ENCODE measurements at places on chromosomes 5 and 9. TPM values are rescaled to one million over a fixed set of nuclear protein-coding genes. Genes with fewer than 3 reads are reported as not detected.

DNA sequence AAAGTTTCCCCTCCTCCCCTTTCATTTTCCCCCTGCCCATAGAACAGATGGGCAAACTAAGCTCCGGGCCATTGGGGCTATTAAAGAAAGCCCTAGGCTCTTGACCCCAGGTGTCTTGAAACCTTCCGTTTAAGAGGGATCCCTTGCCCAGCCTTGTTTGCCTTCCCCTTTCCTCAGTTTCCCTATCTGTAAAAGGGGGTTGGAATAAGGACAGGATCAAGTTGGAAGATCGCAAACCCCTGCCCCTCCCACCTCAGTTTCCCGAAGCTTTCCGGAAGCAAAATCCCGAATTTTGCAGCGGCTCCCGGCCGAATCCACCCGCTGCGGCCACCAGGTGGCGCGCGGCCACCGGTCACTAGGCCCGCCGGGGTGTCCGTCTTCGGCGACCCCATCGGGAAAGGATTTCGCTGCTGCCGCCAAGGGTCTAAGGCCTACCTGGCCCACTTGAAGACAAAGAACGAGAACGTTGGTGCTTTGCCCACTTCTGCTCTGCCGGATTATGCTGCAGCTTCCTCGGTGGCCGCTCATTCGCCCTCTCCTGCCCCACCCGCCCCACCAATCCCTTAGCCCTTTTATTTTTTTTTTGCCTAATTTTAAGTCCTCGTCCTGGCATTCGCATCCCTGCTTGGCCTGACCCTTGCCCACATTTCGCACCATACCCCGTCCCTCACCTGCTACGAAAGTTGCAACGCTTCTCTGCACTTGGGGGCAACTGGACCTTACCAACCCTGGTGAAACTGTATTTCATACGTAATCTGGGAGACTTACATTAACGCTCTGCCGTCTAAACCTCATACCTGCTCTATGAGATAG is 962 bp upstream of the NR6A1 start:
- no peaks in the 10 kb centered on the region for H3K36me3 ChIP-seq
- no peaks in the 10 kb centered on the region for H3K27me3 ChIP-seq
- H3K27ac ChIP-seq = peak overlapping the region; percentile 88

DNA sequence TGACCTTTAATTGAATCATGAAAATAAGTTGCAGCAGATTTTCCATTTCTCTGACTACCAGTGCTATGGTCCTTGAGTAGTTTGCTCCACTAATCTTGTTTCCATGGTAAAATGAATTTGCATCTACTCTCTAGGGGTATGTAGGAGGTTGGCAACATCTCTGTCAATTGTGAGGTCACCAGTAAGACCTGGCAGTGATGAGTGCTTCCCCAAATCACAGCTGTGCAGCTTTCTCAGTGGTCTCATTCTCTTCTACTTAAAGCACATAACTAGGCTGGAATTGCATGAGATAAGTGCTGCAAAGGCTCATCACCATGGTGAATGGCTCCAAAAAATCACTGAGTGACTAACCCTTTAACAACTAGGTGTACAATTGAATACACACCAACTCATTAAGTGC is 36.3 kb downstream of the ADAMTS19 start:
- no peaks in the 10 kb centered on the region for H3K4me1 ChIP-seq
- H3K27me3 ChIP-seq = no peaks in the 10 kb centered on the region
- no peak overlapping the region for H3K27ac ChIP-seq

- no peaks in the 10 kb centered on the region for H3K27me3 ChIP-seq
- no peak overlapping the region for H3K27ac ChIP-seq
Measured at GRCh38 chr5:33490071-33490665, 49.4 kb downstream of the TARS1 start.

DNA sequence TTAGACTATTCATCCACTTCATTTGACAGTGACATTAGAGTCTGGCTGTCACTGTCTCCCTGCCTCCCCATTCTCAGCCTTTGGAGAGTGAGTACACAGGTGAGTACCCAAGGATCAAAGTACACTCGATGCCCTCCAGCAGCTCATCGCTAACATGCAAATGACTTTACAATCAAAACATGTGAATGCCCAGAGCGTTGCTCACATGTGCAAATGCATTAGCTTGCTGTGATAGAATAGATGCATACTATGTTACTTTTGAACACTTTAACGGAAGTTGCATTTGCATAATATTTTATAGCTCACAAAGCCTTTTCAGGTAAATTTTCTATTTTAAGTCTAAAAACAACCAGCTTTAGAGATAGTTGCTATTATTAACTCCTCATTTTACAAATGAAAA is 107.6 kb downstream of the SYK start:
- no peak for DNase-seq
- no peaks in the 10 kb centered on the region for H3K4me1 ChIP-seq
- H3K4me3 ChIP-seq = no peak overlapping the region
- no peaks in the 10 kb centered on the region for H3K27me3 ChIP-seq
- no peaks in the 10 kb centered on the region for H3K36me3 ChIP-seq

The IL13 gene
- total RNA-seq = not detected

The TEX48 gene
- not detected for total RNA-seq

DNA sequence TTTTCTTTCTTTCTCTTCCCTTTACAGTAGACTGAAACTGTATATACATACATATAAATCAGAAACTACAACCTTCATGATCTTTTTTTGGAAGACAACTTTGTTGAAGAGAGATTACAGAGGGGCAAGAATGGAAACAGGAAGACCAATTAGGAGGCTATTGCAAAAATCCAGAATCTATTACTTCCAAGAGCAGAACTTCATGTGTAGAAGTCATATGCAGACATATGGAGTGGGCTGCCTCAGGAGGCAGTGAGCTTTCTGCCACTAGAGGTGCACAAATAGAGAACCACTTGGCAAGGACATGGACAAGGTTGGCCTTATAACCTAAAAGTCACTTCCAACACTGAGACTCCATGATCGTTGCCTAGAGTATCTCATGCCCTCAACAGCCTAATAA is 157.8 kb upstream of the NR4A3 start:
- no peaks in the 10 kb centered on the region for H3K36me3 ChIP-seq
- no peaks in the 10 kb centered on the region for H3K27me3 ChIP-seq
- DNase-seq = no peak
- H3K4me1 ChIP-seq = peaks cover 6% of the 10 kb centered on the region

DNA sequence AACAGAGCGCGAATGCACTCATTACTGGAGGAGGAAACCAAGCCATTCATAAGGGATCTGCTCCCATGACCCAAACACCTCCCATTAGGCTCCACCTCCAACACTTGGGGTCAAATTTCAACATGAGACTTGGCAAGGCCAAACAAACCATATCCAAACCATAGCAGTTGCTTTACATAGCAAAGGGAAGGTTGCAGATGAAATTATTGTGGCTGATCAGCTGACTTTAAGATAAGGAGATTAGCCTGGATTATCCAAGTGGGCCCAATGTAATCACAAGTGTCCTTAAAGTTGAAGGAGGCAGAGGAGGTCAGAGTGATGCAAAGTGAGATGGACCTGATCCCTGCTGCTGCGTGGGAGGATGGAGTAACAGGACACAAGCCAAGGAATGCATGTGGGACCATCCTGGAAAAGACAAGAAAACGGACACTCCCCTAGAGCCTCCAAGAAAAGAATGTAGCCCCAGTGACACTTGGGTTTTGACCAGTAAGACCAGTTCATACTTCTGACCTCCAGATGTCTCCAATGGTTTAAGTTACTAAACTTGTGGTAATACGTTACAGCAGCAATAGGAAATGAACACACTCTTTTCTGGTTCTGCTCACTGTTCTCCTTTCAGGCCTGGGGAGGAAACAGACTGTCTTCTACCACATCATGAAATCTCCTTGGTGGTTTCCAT is 167.3 kb downstream of the GNAQ start:
- H3K4me1 ChIP-seq = no peaks in the 10 kb centered on the region
- H3K36me3 ChIP-seq = no peaks in the 10 kb centered on the region
- no peak for DNase-seq
- H3K27me3 ChIP-seq = no peaks in the 10 kb centered on the region

DNA sequence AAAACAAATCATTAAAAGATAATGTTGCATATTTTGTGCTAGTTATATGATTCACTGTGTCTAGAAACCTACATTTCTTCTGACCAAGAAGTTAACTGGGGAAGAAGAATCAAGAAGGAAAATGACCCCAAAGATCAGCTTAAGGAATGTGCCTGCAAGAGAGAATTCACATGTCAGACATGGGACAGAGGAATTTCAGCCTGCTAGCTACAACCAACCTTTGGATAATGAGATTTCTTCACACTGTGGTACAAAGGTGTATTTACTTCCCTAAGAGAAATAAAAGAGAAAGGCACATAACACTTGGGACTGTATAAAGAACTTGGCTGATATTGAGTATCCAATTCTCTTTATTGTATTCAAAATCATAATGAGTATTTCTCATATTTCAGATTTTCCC is 39.6 kb upstream of the ELL2 start:
- no peaks in the 10 kb centered on the region for H3K36me3 ChIP-seq
- no peaks in the 10 kb centered on the region for H3K4me1 ChIP-seq
- DNase-seq = no peak
- no peaks in the 10 kb centered on the region for H3K27me3 ChIP-seq
- no peak overlapping the region for H3K4me3 ChIP-seq
- no peak overlapping the region for H3K27ac ChIP-seq

DNA sequence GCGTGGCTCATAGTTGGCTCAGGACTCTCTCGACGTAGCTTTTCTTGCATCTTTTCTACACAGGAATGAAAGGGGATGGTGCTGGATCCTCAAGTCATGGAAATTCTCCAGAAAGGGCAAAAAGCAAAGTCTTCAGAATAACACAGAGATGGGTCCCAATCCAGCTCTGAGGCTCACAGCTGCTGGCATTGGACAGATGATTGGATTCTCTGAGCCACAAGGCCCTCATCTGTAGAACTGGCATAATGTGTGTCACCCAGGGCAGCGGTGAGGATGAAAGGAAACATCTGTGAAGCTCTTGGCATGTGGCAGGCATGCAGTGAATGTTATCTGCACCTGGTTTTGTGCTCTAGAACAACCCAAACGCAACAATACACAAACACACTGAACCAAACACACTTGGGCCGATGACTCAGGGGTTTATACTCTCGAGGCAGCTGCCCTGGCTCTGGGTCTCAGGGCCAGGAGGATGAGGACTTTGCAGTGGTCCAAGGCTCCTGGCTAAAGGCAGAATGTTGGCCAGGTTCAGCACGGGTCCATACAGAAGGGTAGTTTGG is 64.0 kb upstream of the UBTD2 start:
- H3K4me1 ChIP-seq = peaks cover 4% of the 10 kb centered on the region
- no peaks in the 10 kb centered on the region for H3K27me3 ChIP-seq
- no peaks in the 10 kb centered on the region for H3K36me3 ChIP-seq
- DNase-seq = peak; percentile 20
- H3K27ac ChIP-seq = no peak overlapping the region
- H3K4me3 ChIP-seq = no peak overlapping the region

GRCh38 chr5:51582871-51583394 is 199.7 kb downstream of the ISL1 start:
- DNase-seq = no peak
- no peaks in the 10 kb centered on the region for H3K4me1 ChIP-seq
- no peak overlapping the region for H3K4me3 ChIP-seq

- H3K4me3 ChIP-seq = no peak overlapping the region
- H3K4me1 ChIP-seq = no peaks in the 10 kb centered on the region
- no peak for DNase-seq
- H3K27me3 ChIP-seq = no peaks in the 10 kb centered on the region
- H3K36me3 ChIP-seq = no peaks in the 10 kb centered on the region
Measured at GRCh38 chr5:123505633-123506032, 6.3 kb upstream of the CSNK1G3 start.

DNA sequence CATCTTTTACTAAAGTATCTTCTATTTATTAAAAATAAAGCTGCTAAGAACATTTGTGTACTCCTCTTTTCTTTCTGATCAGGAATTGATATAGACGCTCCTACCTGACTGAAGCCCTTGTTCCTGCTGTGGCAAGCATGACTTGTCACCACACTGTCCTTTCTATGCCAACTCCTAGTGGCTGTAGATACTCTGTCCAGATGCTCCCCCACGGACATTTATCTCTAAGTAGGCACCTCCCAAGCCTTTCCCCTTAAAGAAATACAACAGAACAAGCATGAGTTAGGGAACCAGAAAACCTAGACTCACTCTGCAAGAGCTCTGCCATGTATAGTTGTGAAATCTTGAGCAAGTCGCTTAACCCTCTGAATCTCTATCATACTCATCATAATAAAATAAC is 53.2 kb downstream of the FAM114A2 start:
- no peak overlapping the region for H3K4me3 ChIP-seq
- no peaks in the 10 kb centered on the region for H3K27me3 ChIP-seq
- no peak for DNase-seq
- no peak overlapping the region for H3K27ac ChIP-seq
- H3K4me1 ChIP-seq = no peaks in the 10 kb centered on the region
- H3K36me3 ChIP-seq = no peaks in the 10 kb centered on the region

The ISCA1 gene
- total RNA-seq = 93.1 TPM

DNA sequence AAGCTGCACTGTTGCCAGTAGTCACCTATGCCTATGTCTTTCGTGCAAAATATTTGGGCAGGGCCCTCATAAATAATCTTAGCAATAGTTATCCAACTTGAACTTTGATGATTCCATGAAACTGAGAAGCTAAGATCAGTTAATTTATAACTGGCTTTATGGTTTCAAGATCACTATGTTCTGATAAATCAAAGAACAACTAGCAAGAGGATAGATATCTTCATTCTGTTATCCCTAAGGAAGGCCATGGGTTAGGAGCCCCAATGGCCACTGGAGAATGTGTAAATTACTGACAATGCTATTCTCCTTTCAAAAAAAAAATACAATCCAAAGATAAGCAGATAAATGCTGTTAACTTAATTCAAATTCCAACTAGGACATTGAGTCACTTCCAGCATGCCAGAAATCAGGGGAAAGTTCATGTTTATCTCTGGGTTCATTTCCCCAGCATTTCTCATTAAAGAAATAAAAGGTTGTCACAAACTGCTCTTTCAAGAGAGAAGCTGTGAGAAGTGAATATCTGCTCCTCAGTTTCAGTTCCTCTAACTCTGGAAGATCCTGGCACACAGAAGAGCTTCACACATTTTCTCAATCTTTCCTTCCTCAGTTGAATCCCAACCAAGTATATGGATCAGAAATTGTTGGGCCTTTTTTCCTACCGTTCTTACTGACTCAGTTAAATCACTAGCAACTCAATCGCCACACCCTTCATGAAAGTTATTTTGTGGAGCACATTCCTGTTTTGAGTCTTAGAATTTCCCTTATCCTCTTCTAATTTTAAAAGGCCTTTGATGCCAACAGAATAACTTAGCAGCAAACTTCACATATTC is 59.6 kb upstream of the SLC1A1 start:
- no peaks in the 10 kb centered on the region for H3K27me3 ChIP-seq
- H3K4me3 ChIP-seq = no peak overlapping the region
- no peak overlapping the region for H3K27ac ChIP-seq
- no peaks in the 10 kb centered on the region for H3K36me3 ChIP-seq
- DNase-seq = no peak

GRCh38 chr5:139847091-139847490 is 51.5 kb downstream of the PSD2 start:
- H3K27ac ChIP-seq = no peak overlapping the region
- no peak for DNase-seq
- H3K4me3 ChIP-seq = no peak overlapping the region
- no peaks in the 10 kb centered on the region for H3K36me3 ChIP-seq
- peaks cover 12% of the 10 kb centered on the region for H3K27me3 ChIP-seq
